Muscle of leg (tissue), 16 donors: ENCODE measurements at places on chromosomes 7 and 10. TPM values are rescaled to one million over a fixed set of nuclear protein-coding genes. Genes with fewer than 3 reads are reported as not detected.

- no peak for DNase-seq
Observed at GRCh38 chr10:7795605-7796004, 7.6 kb downstream of the ATP5F1C start.

DNA sequence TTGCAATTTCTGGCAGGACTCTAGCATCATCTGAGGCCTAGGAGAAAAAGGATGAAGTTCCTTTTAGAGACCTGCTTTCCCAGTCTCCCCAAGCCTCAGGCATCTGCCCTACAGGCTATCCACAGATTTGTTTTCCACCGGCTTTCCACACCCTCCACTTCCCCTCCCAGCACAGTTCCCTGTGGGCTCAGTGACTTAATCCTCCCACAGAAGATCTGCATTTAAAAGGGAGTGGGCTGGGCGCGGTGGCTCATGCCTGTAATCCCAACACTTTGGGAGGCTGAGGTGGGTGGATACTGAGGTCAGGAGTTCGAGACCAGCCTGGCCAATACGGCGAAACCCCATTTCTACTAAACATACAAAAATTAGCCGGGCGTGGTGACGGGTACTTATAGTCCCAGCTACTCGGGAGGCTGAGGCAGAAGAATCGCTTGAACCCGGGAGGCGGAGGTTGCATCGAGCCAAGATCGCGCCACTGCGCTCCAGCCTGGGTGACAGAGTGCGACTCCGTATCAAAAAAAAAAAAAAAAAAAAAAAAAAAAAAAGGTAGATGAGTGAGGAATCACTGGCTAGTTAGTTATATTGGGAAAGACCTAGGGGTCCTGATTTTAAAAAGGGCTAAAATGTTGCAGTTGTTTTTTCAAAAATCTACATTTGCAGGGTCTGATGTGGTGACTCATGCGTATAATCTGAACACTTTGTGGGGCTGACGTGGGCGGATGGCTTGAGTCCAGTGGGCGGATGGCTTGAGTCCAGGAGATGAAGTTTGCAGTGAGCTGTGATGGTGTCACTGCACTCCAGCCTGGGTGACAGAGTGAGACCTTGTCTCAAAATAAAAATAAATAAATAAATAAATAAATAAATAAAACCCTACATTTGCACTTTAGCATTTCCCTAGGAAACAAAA is 119.5 kb downstream of the BAMBI start:
- peak; percentile 24 for DNase-seq

Gene SLIT1
- polyA plus RNA-seq, result 1.2 TPM

Gene PRKCQ
- polyA plus RNA-seq, result 14.7 TPM

Gene ADAM8
- polyA plus RNA-seq, result 1.7 TPM

- no peak for DNase-seq
Observed at GRCh38 chr7:139255290-139255689, 24.3 kb downstream of the UBN2 start.

Gene TMEM196
- polyA plus RNA-seq, result 0.06 TPM

DNA sequence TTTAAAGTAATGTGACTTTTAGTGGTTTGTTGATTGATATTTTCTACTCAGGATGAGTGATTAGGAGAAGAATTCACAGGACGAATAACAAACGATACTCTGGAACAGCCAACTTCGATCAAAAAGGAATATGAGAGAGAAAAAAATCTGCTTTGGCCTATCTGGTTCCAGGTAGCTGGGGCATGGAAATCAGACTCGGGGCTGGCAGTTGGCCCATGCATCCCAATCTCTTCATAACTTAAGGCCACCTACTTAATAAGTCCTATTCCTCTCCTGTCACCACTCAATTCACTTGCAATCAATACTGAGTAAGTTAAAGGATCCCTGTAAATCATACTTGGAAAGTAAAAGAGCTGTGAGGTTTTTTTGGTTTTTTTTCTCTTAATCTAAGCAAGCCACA is 1116.2 kb downstream of the SORCS3 start:
- no peak for DNase-seq
